Ovary (tissue), 10 donors: ENCODE measurements at places on chromosomes 6 and 20.

GRCh38 chr6:25487012-25487411, 165.0 kb upstream of the SCGN start:
- no peak for DNase-seq

GRCh38 chr6:15491255-15491985, 171.4 kb downstream of the DTNBP1 start:
- peak; percentile 82 for DNase-seq

- no peak for DNase-seq
These were observed 38.1 kb upstream of the PDE7B start for GRCh38 chr6:135813401-135813800.

- no peak for DNase-seq
These were observed 2.1 kb downstream of the SLC17A4 start for GRCh38 chr6:25756382-25757363.

DNA sequence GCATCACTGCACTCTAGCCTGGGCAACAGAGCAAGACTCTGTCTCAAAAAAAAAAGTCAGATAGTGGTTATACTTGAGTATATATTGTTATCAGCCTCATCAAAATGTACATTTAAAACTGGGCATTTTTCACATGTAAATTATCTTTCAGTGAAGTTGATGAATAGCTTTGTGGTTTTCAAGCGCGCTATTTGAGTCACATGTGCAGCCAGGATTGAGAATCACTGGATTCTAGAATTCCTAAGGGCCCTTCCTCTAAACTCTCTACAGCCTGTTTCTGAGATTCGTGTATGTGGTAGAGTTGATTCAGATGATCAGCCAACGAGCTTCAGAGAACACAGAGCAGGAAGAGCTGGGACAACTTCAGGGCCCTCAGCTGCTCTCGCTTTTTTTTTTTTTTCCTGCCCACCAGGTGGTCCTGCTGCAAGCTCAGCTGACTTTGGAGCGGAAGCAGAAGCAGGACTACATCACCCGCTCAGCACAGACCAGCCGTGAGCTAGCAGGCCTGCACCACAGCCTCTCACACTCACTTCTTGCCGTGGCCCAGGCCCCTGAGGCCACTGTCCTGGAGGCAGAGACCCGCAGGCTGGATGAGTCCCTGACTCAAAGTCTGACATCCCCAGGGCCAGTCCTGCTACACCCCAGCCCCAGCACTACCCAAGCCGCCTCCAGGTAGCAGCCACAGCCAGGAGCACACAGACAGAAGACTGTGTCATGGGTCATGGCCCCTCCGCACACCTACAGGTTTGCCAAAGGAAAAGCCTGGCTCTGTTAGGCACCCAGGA, 18.3 kb downstream of the C20orf173 start:
- no peak for DNase-seq

DNA sequence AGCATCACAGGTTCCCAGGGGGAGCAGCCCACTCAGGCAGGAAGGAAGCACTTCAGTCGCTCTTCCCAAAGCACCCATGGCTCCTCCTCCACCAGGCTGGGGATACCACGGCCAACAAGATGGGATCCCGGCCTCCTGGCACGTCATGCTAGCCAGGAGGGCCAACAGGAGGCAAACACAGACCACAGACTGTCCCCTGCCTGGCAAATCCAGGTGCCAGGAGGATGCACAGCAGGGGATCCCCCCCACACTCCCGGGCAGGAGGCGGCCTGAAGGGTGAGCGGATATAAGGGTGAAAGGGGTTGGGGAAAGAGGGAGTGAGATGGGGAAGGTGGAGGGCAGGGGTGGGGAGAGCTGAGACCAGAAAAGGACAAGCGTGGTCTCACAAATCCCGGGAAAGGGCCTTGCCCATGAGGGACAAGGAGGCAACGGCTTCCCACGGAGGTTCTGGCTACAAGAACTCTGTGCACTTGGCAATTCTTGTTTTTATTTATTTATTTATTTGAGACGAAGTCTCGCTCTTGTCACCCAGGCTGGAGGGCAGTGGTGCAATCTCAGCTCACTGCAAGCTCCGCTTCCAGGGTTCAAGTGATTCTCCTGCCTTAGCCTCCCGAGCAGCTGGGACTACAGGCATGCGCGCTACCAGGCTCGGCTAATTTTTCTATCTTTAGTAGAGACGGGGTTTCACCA, 7.2 kb downstream of the PXDC1 start:
- DNase-seq = no peak

DNA sequence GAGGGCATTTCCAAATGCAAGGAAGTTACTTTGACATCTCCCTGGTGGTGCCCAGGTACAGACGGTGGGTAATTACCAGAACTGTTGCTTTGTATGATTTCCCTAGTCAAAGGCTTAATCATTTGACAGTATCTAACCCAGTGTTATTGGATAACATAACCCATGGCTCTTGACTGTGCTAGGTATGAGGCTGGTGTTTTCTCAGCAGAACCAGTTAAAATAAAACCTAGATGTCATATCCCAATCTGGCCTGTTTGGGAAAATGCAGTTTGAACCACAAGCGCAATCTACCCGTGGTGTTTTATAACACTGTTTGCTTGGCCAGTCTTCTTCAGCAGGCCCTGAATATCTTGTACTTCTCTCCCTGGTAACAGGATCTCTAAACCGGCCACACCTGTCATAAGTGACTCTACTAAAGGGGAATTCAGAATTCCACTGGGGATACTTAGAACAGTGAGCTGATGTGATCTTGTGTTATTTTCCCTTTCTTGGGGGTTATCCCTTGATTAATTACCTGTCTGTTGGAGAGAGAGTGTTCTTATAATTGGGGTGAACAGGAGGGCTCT, 32.8 kb downstream of the PPP1R14C start:
- no peak for DNase-seq
